ENCODE measurements at places on chromosomes 1 and 21.
A peak's percentile ranks its signal among the peaks of the same experiment; 100 is the strongest.

- DNase-seq = no peak
Observed at GRCh38 chr1:94808669-94809068, 11.5 kb upstream of the SLC44A3 start.

DNA sequence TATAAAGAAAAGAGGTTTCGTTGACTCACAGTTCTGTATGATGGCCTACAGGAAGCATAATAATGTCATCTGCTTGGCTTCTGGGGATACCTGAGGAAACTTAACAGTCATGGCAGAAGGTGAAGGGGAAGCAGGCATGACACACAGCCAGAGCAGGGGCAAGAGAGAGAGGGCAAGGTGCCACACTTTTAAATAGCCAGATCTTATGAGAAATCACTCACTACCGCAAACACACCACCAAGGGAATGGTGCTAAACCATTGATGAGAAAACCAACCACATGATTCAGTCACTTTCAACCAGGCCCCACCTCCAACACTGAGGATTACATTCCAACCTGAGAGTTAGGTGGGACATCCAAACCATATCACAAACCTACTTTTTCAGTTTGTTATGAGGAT is 245.9 kb upstream of the SGIP1 start:
- no peak for DNase-seq

DNA sequence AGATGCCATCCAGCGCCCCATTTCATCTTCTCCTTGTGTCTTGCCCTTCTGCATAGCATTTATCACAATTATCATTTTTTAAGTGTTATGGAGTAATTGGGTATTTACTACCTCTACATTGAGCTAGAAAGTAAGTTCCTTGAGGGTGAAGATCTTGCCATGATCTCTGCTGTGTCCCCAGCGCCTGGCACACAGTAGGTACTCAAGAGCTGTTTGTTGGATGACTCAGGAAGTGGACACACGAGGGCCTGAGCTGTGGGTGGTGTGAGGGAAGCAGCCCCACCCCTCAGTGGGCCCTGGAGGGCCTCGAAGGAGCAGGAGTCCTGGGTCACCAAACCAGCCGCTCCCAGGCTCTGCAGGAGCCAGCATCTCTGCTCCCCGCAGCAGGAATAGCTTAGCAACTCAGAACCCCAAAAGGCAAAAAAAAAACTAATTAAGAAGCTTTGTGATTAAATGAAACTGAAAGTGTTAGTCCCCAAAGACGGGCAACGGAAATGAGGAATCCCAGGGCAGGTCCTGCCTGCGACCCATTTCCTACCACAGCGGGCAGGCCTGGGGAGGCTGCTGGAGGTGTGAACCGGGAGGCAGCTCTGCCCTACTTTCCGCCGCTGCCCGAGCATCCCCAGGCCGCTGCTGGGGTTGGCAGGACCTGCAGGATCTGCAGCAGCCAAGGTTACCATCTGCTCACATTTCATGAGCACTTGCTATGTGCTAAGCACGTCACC is 87.7 kb downstream of the LACTBL1 start:
- no peak for DNase-seq

GRCh38 chr1:3068564-3069431 is at the start of gene PRDM16:
TSS of gene PRDM16 (plus strand) at chr1:3069203. CDS start at chr1:3069260, 57 bp downstream.
- peak; percentile 55 for DNase-seq

DNA sequence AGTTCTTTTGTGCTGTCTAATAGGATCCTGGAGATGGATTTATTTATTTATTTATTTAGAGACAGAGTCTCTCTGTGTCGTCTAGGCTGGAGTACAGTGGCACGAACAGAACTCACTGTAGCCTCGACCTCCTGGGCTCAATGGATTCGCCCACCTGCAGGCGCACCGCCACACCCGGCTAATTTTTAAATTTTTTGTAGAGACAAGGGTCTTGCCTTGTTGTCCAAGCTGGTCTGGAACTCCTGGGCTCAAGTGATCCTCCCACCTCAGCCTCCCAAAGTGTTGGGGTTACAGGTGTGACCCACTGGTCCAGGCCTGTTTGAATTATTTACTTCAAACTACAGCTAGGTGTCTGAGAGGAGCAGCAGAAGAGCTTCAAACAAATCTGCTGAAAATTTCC is 9.6 kb upstream of the SPEN start:
- DNase-seq = no peak

GRCh38 chr1:8358897-8359616 is 41.1 kb downstream of the SLC45A1 start:
- DNase-seq = no peak

GRCh38 chr1:85581802-85582686 is 1.5 kb downstream of the CCN1 start:
- no peak for DNase-seq

GRCh38 chr1:20261095-20261494 is 29.6 kb upstream of the VWA5B1 start:
- no peak for DNase-seq

- DNase-seq = no peak
Observed at GRCh38 chr21:40118527-40118926, 251.3 kb downstream of the PCP4 start.

DNA sequence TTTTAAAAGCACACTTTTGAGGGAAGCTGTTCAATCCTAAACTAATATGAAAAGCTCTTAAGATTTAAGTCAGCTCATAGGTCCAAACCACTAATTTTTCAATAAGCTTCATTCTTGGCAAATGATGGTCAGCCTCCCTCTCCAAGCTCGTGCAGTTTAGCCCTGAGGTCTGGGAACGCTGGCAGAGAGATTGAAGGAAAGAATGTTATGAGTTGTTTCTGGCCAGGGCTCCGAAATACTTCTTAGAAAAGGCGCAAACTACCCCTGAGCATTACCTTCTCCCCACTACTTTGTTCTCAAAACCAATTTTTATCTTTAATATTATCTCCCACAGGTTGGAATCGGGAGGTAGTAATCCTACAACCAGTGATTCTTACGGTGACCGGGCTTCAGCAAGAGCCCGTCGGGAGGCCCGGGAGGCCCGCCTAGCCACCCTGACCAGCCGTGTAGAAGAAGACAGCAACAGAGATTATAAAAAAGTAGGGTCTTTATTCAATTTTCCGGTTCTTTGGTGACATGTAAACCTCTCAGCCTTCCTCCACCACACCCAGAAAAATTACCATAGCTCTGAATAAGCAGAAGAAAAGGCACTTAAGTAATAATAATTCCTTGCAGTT is 147.7 kb downstream of the SYT2 start:
- no peak for DNase-seq

GRCh38 chr21:41741253-41742072 is 25.4 kb downstream of the RIPK4 start:
- no peak for DNase-seq

DNA sequence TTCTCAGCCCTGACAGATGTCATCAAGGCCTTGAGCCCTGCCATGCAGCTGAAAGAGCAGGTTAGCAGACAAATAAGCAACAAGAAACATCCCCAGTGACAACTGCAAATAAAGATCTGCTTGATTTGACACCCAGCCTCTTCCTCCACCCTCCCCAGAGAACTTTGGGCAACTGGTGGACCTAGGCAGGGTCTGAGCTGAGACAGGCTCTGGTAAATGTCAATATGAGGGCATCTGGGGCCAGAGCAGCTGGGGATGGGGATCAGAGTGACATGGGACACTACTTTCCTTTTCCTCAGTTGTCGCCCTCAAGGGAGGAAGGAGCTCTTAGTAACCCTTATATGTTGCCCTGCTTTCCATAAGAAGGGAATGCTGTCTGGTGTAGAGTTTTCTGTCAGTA is 544.1 kb downstream of the NEGR1 start:
- no peak for DNase-seq

DNA sequence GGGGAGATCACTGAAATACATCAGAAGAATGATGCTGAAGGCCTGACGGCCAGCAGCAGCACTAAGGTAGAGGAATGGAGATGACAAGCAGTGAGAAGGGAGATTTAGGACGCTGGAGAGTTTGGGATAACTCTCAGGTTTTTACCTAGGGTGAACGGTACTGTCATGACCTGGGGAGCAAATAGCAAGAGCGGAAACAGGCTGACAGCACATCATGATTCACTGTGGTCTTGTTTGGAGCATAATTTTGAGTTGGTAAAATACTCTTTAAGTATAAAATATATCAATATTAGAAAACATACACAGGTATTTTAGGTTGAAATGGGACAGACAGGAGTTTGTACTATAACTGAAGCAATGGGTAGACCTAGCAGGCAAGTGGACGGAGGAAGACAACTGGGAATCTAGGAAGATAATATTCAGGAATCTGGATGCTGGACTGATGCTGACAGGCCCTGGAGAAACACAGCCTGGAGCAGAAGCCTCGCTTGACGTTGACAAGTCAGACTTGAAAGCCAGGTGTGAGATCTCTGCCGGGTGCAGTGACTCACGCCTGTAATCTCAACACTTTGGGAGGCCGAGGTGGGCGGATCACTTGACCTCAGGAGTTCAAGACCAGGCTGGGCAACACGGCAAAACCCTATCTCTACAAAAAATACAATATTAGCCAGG is 33.3 kb downstream of the ALG14 start:
- DNase-seq = no peak

- DNase-seq = peak; percentile 35
Observed at GRCh38 chr1:95953015-95953414, 719.0 kb downstream of the RWDD3 start.

DNA sequence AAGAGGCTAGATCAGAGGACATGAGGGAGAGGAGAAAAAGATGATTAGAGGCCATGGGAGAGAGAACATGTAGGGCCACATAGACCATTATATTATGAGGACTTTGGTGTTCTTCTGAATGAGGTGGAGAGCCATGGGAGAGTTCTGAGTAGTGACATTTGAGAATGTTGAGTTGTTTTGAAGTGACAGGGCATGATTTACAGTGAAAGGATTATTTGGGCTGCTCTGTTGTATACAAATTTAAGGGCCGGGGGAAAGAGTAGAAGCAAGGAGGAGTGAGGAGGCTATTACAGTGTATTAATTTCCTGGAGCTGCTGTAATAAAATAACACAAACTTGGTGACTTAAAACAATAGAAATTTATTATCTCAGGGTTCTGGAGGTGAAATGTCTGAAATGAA is 102.5 kb upstream of the RGS4 start:
- DNase-seq = no peak

GRCh38 chr1:45493116-45493697 is 2.2 kb upstream of the TESK2 start:
- DNase-seq = peak; percentile 52

DNA sequence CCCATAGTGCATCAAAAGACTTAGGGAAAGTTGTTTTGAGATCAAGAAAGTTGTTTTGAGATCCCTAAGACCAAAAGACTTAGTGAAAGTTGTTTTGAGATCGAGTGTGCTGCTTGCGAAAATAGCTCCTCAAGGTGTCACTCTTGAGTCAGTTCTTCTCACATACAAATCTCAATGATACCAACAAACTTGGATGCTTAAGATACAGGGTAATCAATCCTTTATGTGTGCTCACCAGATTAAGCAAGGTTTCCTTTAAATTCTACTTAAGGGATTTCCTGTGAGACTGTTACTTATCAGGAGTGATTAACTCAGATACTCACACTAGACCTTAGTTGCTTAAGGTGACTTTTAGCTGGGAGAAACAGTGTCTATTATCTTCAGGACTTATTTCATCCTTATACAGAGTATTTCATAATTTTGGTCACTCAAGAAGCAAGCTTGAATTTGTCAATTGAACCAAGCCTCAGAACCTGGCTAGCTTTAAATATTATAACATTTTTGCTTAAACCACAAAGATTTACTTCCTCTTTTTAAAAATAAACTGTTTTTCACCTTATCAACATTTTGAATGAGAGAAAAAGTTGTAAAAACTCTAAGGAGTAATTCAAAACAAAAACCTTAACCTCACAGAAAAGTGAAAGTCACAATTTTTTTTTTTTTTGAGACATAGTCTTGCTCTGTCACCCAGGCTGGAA is 8.0 kb upstream of the RLF start:
- DNase-seq = peak; percentile 33

- DNase-seq = no peak
Observed at GRCh38 chr1:192983349-192983980, 75.7 kb downstream of the UCHL5 start.

GRCh38 chr1:31099293-31100032 is 33.9 kb upstream of the PUM1 start:
- no peak for DNase-seq

GRCh38 chr1:106600626-106601025 is 455.8 kb upstream of the PRMT6 start:
- no peak for DNase-seq

DNA sequence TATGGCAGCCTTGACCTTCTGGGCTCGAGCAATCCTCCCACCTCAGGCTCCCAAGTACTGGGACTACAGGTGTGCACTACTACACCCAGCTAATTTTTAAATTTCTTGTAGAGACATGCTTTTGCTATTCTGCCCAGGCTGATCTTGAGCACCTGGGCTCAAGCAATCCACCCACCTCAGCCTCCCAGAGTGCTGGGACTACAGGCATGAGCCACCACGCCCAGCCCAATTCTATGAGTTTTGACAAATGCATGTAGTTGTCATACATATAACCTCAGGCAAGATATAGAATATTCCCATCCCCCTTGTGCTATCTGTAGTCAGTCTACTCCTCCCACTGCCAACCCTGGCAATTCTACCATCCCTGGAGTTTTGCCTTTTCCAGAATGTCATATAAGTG is 38.7 kb upstream of the TTC22 start:
- DNase-seq = no peak

DNA sequence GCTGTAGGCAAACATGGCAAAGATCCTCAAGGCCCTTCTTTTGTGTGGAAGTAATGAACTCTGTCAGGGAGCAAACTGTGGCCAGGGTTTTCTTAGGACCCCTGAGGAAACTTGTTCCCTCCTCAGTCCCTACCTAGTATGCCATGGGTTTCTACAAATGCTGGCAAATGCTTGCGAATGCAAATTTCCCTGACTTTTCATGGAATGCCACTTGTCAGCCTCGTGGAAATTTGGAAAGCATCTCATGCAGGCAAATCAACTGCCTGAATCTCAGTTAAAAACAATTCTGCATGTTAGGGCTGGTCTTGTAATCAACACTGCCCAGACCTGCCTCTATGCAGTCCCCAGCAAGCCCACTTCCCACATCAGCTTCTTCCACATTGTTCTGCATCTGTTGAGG is 334.9 kb upstream of the AJAP1 start:
- no peak for DNase-seq

All from AG20443 (cell line).